ENCODE measurements at places on chromosomes 11 and 22.

DNA sequence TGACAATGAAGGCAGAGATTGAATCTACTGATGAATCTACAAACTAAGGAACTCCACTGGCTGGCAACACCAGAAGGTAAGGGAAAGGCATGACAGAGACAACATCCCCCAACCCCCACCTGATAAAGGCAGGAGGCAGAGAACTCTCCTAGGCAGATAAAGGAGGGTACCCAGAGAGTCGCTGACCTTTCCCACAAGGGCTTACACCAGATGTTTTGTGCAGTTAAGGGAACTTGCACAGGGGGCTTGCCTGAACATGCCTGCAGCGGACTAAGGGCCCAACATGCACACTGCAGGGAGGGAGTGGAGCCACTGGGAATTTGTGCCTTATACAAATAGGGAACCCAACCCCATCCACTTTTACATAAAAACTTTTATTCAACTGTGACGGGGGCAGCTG, 1996.9 kb upstream of the RAG2 start:
- no peak for DNase-seq

GRCh38 chr11:44621140-44621681, 55.7 kb downstream of the CD82 start:
- no peak for DNase-seq

DNA sequence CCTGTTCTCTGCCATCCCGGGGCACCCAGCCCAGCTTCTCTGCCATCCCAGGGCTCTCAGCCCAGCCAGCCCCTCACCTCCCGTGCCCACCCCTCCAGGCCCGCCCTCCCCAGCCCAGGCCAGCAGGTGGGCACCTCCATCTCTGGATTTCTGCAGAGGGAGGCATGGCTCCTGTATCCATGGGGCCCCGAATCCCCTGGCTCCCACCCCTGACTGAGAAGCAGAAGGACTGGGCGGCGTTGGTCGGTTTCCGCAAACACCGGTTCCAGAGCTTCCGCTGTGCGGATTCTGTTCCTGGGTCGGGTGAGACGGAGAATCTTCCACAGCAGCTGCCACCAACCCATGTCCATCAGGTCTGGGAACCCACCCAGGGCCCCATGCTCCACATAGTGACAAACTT, 240.3 kb downstream of the BRD1 start:
- DNase-seq = no peak

DNA sequence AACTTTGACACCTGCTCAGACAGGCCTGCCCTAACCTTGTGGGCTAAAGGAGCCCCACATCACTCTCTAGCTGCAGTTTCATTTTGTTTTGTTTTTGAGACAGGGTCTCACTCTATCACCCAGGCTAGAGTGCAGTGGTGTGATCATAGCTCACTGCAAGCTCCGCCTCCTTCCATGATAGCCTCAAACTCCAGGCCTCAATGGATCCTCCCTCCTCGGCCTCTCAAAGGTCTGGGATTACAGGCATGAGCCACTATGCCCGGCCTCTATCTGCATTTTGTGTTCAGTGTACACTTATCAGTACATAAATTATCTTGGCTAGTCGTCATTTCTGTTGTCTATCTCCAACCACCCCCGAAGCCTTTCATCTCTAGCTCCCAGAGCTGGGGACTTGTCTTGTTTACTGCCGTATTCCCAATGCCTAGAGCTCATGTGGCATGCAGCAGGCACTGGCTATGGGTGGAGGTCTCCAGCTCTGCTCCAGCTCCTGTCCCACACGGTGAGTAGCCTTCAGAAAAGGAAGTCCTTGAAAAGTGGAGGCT, 22.1 kb upstream of the PEX26 start:
- no peak for DNase-seq

DNA sequence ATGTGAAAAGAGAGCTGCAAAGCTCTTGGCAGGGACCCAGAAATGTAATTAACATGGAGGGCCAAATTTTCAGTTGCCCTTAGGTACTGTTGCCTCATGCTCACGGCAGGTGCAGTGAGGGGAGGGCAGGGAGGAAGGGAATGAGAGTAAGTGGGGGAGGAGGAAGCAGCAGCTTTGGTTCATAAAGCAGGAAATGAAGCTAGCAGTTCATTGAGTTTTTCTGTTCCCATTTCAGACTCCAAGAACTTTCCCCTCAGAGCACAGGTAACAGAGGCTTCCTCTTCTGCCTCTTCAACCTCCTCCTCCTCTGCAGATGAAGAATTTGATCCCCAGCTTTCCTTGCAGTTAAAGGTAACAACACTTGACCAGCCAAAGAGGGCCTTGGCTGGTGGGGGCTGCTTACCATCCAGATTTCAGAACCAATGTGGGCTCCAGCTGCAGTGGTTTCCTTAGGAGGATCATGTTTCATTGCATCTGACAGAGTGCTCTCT, 57.9 kb upstream of the PARVA start:
- DNase-seq = no peak

GRCh38 chr11:122882189-122882856, at the start of gene JHY:
TSS of gene JHY (plus strand) at chr11:122882759. CDS start at chr11:122885850, 3,091 bp downstream.
- no peak for DNase-seq

DNA sequence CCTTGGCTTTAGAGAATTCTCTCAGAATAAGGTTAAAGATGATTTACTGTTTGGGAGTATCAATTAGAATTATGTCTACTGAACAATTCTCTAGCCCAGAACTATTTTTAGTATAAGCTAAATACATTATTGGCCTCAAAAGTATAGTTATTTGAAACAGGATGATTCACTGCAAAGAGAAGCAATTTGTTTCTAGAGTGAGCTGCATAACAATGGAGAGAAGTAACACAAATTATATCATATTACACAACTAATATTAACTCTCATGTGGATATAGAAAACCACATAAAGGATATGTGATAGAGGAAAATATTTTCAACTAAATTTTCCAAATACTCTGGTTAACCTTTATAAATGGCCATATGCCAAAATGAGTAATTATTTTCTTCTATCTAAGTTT, 24.9 kb downstream of the PGM2L1 start:
- no peak for DNase-seq

- DNase-seq = no peak
Observed at GRCh38 chr11:17343257-17343656, 8.3 kb upstream of the NCR3LG1 start.

DNA sequence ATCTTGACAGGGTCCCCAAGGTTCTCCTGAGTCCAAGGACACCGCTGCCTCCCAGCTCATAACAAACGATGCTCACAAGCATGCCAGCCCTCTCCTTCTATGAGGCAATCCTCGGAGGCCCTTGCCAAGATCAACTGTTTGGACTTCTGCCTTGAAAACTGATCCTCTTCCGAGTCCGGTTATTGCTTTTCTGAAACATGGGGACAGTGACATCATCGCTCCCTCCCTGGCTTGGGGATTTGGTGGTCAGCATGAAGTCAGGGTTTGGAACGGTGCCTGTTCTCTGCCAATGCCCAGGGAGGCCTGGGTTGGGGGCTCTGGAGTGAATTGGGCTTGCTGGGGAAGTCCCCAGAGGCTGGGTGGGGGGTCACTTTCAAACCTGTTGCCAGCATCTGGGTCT, 149.3 kb downstream of the FBXO7 start:
- no peak for DNase-seq

GRCh38 chr11:123587044-123587443, 67.4 kb downstream of the SCN3B start:
- DNase-seq = no peak

GRCh38 chr11:1953489-1954266, 6.5 kb downstream of the MRPL23 start:
- no peak for DNase-seq

DNA sequence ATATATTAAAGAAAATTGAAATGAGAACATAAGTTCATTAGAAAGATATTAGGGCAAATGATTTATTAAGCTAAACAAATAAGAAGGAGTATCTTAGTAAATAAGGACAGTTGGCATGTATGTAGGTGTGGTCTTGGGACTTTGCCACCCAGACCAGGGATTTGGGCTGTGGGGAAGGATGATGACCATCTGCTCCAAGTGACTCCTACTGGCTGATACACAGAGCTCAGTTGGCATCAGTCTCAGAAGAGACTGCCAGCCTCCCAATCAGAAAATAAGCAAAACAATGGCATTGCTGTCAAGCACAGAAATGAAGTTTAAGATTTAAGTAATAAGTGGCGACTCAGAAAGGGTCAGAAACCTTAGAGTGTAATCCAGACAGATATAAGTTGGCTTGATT, 49.5 kb downstream of the PAX6 start:
- no peak for DNase-seq

DNA sequence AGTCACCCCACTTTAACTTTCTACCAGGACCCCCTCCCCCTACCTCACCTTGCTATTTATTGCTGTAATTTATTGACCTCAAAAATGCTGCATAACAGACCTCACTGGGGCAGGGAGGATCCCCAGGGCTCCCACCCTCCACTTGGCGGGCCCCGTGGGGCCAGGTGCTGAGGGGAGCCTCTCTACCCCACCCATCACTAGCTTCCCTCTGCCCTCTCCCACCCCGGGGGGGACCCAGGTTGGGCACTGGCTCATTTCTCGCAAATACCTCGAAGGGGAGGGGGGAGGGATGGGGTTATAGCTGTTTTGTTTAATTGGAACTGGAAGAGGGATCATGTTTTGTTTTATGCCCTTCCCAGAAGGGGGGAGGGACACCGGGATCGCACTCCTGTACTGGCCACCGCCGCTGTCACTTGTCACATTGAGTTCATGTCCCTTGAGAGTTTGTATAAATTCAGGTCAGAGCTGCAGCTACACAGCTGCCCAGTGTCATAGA, 16.3 kb upstream of the TMEM191C start:
- DNase-seq = no peak

- DNase-seq = no peak
Observed at GRCh38 chr11:61023086-61023965, 51.8 kb downstream of the CD6 start.

DNA sequence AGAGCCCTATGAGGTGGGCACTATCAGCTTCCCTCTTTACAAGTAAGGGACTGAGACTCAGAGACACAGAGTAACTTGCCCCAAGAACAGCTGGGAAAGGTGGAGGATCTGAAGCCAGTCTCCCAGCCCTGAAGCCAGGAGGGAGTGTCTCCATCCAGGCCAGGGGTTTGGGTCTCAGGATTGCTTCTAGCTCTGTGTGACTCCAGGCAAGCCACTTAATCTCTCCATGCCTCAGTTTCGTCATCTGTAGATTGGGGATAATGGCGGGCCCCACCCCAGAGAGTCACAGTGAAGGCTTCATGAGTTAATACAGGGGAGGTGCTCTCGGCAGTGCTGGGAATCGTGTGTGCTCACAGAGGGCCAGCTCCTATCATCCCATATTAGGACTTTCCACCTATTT, 10.5 kb downstream of the MAP4K2 start:
- no peak for DNase-seq

DNA sequence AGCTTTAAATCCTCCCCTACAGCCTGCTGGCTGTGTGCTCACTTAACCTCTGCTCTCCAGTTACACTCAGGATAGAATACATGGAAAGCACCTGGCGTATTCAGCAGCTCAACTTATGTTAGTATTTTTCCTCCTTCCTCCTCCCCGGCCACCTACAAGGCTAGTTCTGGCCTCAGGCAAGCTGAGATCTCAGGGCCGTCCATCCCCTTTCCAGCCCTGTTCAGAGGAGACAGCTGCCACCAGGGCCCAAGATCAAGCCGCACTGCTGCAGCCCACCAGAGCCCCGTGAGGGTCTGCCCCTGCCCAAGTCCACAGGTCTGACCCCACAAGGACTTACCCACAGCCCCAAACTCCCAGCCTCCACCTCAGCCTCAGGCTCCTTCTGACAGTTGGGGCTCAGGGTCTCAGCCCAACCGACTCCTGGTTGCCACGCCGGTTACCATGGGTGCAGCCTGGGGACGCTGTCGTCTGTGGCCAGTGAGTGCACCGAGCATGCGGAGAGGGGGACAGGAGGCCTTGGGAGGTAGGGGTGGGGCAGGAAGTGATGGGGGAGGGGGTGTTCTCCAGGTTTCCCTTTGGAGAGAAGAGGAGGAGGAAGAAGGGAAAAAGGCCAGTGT, at the start of gene C11orf16:
TSS of gene C11orf16 (minus strand) at position 384 of the 617 bp plus-strand sequence. CDS start 639 bp downstream, outside the sequence.
- no peak for DNase-seq

GRCh38 chr11:64755681-64756361, 4.0 kb downstream of the PYGM start:
- DNase-seq = no peak

- DNase-seq = no peak
Observed at GRCh38 chr11:103125462-103125861, 16.2 kb downstream of the DYNC2H1 start.

DNA sequence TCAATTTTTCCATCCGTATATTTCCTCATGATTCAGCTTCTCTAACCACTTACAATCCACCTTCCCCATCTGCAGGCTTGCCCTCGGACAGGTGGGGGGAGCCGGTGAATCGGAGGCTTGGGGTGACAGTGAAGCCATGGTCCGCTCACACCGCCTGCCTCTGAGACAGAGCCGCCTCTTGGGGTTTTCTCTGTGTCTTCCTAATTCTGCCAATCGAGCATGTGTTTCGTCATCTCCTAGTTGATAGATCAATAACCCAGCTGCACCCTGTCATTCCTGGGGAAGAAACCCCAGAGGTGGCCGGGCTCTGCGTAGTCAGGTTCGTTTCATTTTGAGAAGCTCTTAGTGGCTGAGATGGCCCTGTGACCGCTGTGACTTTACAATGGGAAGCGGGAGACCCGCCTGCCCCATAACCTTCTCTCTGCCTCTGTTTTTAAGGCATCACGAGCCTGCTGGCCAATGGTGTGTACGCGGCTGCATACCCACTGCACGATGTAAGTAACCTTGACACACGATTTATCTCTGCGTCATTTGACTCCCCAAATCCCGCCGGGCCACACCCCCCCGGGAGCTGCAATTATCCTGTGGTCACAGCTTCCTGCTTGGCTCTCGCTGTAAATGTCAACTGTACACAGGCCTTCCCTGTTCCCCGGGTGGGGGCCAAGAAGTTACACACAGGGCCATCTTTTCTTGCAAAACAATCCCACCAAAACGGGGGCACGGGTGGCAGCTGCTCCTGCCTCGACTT, 33.3 kb downstream of the ANO1 start:
- DNase-seq = no peak

DNA sequence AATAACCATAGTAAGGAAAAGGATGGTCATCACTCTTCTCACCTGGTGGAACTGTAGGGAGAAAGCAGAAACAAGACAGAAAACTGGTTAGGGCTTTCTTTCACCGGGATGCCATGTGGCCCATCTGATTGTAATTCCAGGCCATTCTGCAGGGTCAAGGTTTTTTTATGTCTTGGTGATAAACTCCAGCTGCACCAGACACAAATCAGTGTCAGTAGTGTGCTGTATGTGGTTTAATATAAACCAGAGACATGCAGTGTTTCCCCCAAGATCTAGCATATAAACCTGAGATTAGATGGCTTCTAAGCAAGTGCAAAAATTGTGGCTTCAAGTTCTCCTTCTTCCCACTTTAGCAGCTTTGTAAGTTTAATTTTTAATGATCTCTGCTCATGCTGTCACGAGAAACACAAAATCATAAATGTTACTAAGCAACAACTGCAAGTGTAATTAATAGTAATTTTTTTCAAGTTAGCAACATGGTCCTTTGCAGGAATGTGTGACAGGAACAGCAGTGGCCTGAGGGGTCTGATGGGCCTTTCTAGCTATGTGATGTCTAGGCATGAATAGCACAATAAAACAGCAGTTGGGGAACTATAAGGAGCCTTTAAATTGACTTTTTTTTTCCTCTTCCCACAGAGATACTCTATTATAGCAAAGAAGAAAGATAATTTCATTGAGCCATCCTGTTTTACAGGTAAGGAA, 41.6 kb downstream of the BDNF start:
- no peak for DNase-seq

GRCh38 chr11:107716884-107717532, 5.2 kb upstream of the SLN start:
- DNase-seq = no peak
